ENCODE measurements at places on chromosomes 2 and 18.
A peak's percentile ranks its signal among the peaks of the same experiment; 100 is the strongest.

GRCh38 chr2:238730881-238731280 is 117.0 kb upstream of the TWIST2 start:
- no peak for DNase-seq

DNA sequence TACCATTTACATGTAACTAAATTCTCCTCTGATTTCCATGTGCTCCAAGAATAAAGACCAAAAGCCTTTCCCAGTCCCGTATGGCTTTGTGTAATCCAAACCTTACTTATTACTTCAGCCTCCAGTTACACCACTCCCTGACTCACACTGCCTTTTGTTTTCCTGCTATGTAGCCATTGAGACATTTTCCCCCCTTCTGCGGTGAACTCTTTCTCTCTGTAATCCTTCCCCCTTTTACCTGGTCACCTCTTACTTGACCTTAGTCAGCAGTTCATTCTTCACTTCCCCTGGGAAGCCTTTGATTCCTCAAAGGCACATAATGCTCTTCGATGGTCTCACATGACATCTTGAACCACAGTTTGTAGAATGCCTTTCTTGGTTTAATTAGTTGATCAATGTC is 256.0 kb upstream of the FANCL start:
- DNase-seq = no peak

- no peak for DNase-seq
Observed at GRCh38 chr2:70795164-70795995, 4.9 kb upstream of the FIGLA start.

DNA sequence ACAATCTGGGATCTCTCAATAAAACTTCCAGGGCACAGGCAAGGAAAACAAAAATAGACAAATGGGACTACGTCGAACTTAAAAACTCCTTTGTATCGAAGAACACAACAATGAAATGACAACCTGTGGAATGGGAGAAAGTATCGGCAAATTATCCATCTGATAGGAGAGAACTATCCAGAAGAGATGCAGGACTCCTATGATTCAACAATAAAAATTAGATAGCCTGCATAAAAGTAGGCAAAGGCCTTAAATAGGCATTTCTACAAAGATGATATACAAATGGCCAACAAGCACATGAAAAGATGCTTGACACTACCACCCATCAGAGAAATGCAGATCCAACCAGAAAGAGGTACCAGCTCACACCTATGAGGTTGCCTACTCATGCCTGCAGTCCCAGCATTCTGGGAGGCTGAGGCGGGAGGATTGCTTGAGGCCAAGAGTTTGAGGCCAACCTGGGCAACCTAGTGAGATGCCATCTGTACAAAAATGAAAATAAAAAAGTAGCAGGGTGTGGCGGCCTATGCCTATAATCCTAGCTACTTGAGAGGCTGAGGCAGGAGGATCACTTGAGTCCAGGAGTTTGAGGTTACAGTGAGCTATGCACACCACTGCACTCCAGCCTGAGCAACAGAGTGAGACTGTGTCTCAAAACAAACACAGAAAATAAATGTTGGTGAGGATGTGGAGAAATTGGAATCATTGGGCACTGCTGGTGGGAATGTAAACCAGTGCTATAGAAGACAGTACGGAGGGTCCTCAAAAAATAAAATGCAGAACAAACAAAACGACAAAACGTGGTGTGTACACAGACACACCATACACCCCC is 21.6 kb downstream of the TWIST2 start:
- peak; percentile 57 for DNase-seq

GRCh38 chr2:172328103-172328841 is 99.1 kb upstream of the ITGA6 start:
- peak; percentile 34 for DNase-seq
